ENCODE measurements at places on chromosomes 2 and 18. TPM values are rescaled to one million over a fixed set of nuclear protein-coding genes. Genes with fewer than 3 reads are reported as not detected.

DNA sequence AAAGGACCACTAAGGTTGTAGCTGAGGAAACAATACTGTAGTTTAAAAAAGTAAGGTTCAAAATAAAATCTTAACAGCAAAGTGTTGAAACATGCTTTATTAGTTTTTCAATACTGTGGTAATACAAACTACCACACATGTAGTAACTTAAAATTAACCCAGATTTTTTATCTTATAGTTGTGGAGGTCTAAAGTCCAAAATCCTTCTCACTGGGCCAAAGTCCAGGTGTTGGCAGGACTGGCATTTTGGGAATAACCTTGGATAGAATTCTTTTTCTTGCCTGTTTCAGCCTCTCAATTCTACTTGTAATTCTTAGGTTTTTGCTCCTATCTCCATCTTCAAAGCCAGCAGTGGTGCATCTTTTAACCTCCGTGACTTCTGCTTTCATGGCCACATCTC, 942.0 kb downstream of the TSN start:
- DNase-seq: no peak

CAPG gene
- total RNA-seq: 41.3 TPM

- DNase-seq: no peak
Observed at GRCh38 chr2:128395196-128395595, 76.5 kb upstream of the HS6ST1 start.

NOSTRIN gene
- 20.4 TPM for total RNA-seq

MOGAT1 gene
- 0.20 TPM for total RNA-seq

CFAP53 gene
- total RNA-seq: 4.8 TPM

- no peak for DNase-seq
Observed at GRCh38 chr18:33697498-33697897, 119.5 kb downstream of the ASXL3 start.

DNA sequence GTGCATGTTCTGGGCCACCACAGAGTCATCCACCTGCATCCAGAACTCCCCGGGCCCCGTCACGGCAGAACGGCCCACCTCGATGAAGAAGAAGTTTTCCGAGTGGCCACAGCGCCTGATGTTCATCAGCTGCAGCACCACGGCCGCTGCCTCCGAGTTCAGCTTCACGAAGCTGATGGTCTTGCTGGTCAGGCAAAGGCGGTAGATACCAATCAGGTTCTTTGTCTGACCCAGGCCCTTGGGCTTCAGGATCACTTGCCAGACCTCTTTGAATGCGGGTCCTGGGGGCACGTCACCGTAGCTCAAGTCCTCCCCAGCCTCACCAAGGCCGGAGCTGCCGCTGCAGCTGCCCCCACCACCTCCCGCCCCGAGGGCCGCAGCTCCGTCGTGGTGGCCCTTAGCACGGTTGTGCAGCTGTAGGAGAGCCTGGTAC, 1.6 kb downstream of the IRS1 start:
- no peak for DNase-seq

CD8A gene
- 1.4 TPM for total RNA-seq

- no peak for DNase-seq
Observed at GRCh38 chr2:47016172-47016913, 100.7 kb upstream of the MCFD2 start.

GRCh38 chr2:176356251-176356650, 87.0 kb downstream of the MTX2 start:
- no peak for DNase-seq

DNA sequence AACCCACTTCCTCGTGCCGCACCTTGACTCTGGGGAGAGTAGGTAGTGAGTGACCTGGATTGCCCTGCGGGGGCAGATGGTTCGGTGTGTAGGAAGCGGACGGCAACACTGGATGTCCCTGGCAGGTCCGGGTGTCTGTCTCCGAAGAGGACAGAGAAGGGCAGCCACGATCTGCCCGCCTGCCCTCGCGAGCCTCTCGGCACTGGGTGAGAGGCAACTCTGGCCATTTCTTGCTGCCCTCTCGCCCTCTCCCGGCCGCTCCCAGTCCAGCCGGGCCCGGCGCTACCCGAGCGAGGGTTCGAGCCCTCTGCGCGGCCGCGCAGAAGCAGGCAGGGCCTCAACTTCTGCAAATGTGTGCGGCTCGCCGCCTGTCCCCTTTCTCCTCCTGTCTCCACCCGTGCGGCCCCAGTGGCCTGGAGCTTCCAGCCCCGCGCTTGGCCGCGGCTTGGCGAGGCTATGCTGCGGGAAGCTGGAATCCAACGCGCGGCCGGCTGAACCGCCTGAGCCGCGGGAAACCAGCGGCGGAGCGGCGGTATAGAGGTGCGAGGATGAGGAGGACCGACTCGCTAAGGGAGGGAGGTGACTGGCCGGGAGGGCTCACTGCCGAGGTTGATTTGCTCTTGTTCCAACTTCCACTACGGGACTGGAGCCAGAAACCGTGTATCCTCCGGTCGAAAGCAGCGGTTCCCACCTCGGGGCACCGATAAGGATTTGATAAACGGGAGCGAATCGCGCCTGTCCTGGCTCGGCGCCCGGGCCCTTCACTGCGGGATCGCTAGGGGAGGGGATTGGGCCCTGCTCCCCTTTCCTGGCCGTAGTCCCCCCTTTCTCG, 1.5 kb downstream of the EPAS1 start:
- no peak for DNase-seq

DNA sequence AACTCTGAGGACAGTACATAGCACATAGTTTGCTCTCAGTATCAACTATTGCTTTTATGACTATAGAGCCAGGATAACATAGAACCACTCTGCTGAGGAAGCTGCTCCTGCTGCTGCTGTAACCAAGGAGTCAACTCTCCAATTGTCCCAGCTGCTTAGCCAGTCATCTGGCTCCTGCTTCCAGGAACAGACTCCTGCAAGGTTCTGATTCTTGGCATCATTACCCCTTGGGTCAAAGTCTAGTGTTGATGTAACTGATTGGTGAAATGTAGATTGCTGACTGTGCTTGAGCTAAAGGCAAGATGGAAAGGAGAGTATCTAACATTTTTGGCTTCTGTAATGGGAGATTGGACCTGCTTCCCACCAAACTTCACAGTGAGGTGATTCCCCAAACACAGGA, 261.9 kb upstream of the FSHR start:
- DNase-seq: no peak

GRCh38 chr18:48395646-48396045, 13.5 kb downstream of the ZBTB7C start:
- no peak for DNase-seq

NR4A2 gene
- total RNA-seq: 6.4 TPM

FOXD4L1 gene
- 0.17 TPM for total RNA-seq

ASB18 gene
- total RNA-seq: 0.50 TPM

DNA sequence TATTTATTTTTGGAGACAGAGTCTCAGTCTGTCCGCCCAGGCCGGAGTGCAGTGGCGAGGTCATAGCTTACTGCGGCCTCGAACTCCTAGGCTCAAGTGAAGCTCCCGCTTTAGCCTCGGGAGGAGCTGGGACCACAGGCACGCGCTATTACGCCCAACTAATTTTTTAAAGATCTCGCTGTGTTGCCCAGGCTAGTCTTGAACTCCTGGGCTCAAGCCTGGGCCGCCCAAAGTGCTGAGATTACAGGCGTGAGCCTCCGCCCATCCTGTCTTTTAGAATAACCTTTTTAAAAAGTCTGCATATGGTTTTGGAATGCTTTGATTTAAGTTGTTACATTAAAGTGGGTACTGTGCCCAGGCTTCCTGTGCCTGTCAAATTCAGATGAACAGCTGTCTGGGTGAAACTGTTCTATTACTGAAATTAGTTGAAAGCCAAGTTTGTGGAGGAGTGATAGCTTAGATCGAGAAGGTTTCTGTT, 944 bp downstream of the RAB3GAP1 start:
- DNase-seq: no peak

DNA sequence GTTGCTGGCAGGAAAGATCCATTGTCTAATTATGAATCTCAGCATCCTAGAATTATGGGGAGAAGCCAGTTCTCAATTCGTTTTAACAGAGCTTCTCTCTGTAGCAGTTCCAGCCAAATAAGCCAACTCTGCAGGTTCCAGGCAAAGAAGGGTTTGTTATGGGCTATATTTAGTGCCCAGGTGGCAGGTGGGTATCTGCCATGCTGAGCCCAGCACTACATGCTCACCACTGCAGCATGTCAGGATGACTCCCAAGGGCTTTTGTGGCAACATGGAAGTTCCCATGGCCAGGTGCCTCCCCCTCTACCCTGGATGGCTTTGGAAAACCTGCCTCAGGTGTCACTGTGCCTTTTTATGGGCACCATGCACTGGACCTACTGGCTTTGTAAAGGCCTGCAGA, 137.7 kb upstream of the MSH6 start:
- no peak for DNase-seq

KLHL30 gene
- total RNA-seq: 0.10 TPM

VSNL1 gene
- 58.6 TPM for total RNA-seq

DNA sequence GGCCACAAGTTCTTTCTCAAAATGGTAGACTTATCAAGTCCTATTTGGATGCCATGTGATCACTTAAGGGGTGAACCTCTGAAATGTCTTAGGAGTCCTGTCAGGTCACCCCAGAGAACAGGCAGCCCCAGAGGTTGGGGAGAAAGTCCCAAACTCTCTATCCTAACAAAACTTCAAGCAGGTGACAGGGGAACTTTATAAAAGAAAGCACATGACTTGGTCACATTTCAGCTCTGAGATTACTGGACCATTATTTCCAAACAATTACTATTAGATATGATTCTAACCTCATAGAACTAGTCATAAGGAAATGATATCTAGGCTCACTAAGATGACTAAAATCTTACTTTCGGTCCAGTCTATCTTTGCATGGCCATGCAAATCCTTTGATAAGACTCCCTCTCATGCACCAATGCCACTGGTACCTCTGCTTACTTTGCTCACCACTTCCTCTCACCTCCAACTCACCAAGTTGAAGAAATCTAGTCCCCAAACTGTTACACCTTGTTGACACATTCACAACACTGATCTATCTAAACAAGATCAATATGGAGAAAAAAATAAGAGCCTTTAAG, 107.0 kb downstream of the GALNT14 start:
- DNase-seq: no peak

DNA sequence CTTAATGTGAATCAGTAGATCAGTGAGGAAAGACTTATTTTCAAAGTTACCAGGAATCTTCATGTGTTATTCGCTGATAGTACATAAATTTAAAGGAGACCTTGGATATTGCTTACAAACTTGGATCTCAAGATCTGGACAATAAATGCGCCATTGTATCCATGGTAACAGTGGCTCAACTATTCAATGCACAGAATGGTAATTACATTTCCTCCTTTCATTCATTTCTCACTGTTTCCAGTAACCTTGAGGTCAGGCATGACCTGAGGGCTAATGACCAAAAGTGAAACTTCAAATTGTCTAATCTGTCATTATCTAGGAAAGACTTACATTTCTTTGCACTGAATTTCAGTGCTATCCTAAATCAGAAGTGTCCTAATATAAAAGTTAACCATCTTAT, 8.1 kb downstream of the LRP2 start:
- DNase-seq: no peak

- no peak for DNase-seq
Observed at GRCh38 chr18:66838340-66838987, 234.6 kb upstream of the CDH19 start.

DCC gene
- 16.6 TPM for total RNA-seq

DNA sequence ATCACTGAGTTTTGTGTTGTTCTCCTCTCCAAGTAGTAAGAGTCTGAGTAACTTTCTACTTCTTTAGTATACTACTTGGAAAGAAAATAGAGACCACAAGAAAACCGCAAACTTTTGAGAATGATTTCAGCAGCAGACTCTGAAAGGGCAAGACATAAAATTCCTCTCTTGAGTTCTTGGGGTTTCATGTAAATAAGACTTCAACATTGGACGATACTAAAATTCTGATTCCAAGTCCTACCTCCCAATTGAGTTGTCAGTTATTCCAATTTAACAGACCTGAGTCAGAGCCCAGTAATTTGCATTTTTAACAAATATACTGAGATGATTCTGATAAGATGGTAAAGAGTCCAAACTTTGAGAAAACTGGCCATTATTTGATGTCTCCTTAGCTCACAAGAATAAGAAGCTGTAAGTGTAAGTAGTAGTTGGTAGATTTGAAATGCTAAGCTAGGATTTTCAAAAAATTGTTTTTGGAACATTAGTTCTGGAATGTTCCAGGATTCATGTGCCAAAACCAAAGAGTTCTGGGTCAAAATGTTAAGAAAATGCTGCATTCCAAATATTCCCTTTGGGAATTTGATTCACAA, 261.6 kb upstream of the SPOPL start:
- no peak for DNase-seq

SPEG gene
- total RNA-seq: 20.8 TPM

GRCh38 chr18:2535419-2535910, 35.8 kb downstream of the METTL4 start:
- no peak for DNase-seq

DNA sequence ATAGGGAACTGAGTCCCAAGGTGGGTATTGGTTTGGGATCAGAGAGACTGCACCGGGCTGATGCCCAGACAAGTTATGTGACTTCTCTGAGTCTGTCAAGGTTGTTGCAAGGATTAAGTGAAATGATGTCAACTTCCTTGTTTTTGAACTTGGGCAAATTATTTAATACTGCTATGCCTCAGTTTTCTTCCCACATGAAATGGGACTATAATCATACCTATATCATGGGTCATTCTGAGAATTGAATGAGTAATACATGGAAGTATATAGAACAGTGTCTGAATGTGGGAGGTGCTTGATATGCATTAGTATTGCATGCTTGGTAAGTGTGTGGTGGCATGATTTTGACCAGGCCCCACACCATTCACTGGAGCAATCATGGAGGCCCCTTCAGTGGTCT, 99.0 kb downstream of the PRKCE start:
- no peak for DNase-seq

DNA sequence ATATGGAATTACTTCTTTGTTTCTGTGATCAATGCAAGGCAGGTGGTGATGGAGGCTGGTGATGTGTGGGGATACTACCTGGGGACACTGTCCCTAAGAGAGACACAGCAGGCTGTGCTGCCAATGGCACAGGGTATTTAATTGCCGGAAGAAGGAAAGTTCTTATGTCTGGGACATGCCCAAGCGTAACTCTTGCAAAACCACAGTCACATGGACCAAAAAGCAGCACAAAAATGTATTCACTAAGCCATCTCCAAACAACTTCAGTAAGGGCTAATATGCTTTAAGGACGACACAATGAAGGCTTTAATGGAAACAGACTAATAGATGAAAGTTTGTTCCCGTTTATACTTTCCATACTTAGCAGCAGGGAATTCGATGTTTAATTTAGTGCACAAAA, 49.7 kb upstream of the AP1S3 start:
- DNase-seq: no peak

DNA sequence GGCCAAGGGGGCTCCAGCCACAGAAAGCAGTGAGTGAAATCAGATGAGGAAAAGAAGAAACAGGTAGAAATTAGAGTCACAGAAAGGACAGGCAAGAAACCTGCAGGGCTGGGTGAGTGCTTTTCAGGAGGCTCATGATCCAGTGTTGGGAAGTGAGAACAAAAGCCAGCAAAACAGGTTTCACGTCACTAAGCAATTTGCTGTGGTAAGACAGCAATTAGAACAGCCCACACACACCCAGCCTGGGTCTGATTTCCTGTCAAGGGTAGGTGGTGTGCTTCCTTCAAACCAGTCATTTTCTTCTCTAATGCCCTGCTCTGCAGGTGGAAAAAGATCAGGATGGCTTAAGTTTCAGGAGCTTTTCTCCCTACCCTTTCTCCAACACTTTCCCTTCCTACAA, 52.9 kb upstream of the XDH start:
- no peak for DNase-seq

- DNase-seq: no peak
Observed at GRCh38 chr2:231185050-231185725, 13.2 kb upstream of the ARMC9 start.
